ENCODE measurements at places on chromosomes 5 and 9.
A peak's percentile ranks its signal among the peaks of the same experiment; 100 is the strongest.

DNA sequence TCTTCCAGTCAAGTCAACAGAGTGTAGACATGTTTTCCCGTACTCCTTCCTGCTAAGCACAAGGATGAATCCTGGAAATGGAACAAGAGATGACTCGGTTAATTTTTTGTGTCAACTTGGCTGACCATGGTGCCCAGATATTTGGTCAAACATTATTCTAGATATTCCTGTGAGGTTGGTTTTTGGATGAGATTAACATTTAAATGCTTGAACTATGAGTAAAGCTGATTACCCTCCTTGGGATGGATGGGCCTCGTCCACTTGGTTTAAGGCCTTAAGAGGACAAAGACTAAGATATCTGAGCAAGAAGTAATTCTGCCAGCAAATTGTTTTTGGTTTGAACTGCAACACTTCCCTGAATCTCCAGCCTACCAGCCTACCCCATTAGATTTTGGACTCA, 338.1 kb upstream of the MSX2 start:
- no peak for DNase-seq

GRCh38 chr9:61674882-61675281, 485.0 kb downstream of the SPATA31A7 start:
- no peak for DNase-seq

GRCh38 chr9:115042781-115043509, 75.0 kb downstream of the TNC start:
- no peak for DNase-seq

- DNase-seq, result no peak
These were observed 1571.2 kb upstream of the C9orf72 start for GRCh38 chr9:29144476-29144875.

DNA sequence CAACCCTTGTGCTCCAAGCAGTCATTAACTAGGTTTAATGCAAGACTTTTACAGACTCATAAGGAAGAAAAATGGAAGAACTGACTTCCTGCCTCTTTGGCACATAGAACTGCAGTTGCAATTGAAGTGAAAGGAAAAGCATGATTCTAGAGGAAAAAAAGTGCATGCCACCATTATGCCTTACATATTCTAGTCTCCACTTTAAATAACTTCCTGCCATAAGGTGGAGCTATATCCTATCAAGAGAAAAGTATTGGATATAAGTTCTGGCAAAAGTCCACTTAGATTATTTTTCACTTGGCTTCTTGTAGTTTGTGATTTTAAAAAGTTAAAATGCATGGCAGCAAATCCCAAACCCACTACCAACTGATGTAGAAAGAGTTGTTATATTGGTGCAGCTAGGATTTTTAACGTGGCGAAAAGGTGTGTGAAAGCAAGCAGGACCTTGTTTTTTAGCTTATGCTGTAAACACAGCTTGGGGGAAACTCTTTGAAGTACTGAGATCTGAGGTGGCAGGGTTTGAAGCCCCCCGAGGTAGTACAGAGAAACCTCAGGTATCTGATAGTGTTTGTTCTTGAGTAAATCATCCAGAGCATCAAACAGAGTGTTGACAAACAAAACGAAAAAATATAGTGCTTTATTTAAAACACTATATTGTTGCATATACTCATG, 117.9 kb downstream of the ANXA1 start:
- no peak for DNase-seq

- DNase-seq, result no peak
These were observed 34.2 kb downstream of the PAX5 start for GRCh38 chr9:36999728-37000333.

DNA sequence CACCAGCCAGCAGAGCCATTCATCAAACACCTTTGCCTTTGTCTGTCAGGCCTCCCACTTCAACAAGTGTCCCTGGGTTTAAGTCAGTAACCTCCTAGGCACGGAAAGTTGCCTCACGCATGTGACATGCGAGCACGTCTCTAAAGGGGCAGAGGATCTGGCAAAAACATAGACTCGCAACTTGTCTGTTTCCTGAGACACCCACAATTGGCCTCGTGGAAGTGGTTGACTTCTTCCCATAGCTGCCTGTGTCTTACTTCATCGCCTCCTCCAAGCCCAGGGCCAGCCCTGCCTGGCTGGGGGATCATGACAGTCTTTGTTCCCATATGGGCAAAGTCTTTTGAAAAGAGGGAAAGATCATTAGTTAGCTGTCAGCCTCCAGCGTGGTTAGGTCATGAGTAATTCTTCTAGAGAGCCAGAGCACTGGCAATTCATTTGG, 35.5 kb upstream of the GLRX start:
- no peak for DNase-seq

GRCh38 chr5:79513704-79514390, at the start of gene HOMER1:
Gene HOMER1 (minus strand): TSS chr5:79514134. CDS start chr5:79512774, 1,360 bp downstream.
- peak; percentile 89 for DNase-seq

DNA sequence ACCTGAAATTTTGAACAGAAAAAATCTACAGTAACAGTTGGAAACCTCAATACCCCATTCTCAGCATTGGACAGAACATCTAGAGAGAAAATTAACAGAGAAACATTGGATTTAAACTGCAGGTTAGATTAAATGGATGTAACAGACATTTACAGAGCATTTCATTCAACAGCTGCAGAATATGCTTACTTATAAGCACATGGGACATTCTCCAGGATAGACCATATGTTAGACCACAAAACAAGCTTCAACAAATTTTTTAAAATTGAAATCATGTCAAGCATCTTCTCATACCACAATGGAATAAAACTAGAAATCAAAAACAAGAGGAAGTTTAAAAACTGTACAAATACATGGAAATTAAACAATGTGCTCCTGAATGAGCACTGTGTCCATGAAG, 316.3 kb downstream of the FAM170A start:
- no peak for DNase-seq

- DNase-seq, result no peak
These were observed 6.4 kb downstream of the PDLIM7 start for GRCh38 chr5:177490992-177491391.
